ENCODE measurements at places on chromosomes 7 and 10. TPM values are rescaled to one million over a fixed set of nuclear protein-coding genes. Genes with fewer than 3 reads are reported as not detected.

CYP3A7 gene
- not detected for total RNA-seq

PAPSS2 gene
- 0.27 TPM for total RNA-seq

ABCB1 gene
- total RNA-seq: 9.5 TPM

BRAF gene
- 27.0 TPM for total RNA-seq

PHYHIPL gene
- total RNA-seq: not detected

DNA sequence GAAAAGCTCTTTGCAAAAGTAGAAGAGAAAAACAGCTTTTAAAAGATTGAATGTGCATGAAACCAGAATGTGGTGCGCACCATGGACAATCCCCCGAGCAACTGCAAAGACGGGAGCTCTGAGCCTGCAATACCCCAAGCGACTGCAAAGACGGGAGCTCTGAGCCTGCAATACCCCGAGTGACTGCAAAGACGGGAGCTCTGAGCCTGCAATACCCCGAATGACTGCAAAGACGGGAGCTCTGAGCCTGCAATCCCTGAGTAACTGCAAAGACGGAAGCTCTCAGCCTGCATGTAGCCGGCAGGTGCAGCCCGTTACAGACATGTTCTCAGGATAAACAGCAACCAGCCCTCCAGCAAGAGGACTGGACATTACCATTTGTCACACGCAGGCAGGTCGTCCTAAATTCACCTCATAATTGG is 6.2 kb downstream of the ZNF775 start:
- H3K27me3 ChIP-seq: no peaks in the 10 kb centered on the region
- no peaks in the 10 kb centered on the region for H3K36me3 ChIP-seq
- no peak overlapping the region for H3K27ac ChIP-seq
- no peak overlapping the region for H3K4me3 ChIP-seq

- H3K4me1 ChIP-seq: no peaks in the 10 kb centered on the region
- no peaks in the 10 kb centered on the region for H3K36me3 ChIP-seq
- peaks cover 18% of the 10 kb centered on the region for H3K27me3 ChIP-seq
- no peak overlapping the region for H3K4me3 ChIP-seq
- H3K27ac ChIP-seq: no peak overlapping the region
Measured at GRCh38 chr10:77168861-77169260, 468.7 kb downstream of the KCNMA1 start.

- peaks cover 2% of the 10 kb centered on the region for H3K4me1 ChIP-seq
- no peak for DNase-seq
- H3K4me3 ChIP-seq: no peak overlapping the region
- H3K27ac ChIP-seq: no peak overlapping the region
Measured at GRCh38 chr10:120966657-120967045, 115.5 kb downstream of the WDR11 start.

DNA sequence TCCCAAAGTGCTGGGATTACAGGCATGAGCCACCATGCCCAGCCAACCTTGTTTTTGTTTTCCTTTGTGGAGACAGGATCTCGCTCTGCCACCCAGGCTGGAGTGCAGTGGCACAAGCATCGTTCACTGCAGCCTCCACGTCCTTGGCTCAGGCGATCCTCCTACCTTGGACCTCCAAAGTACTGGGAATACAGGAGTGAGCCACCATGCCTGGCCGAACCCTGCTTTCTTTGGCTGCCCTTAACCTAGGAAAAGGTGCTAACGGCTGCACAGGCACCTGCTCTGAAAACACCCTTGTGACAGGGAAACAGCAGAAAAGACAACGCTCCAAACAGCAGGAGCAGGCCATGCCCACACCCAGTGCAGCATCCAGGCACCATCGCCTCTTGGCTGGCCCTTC is 71.9 kb downstream of the OAT start:
- H3K36me3 ChIP-seq: no peaks in the 10 kb centered on the region
- no peak overlapping the region for H3K27ac ChIP-seq
- no peaks in the 10 kb centered on the region for H3K27me3 ChIP-seq
- H3K4me3 ChIP-seq: no peak overlapping the region

DNA sequence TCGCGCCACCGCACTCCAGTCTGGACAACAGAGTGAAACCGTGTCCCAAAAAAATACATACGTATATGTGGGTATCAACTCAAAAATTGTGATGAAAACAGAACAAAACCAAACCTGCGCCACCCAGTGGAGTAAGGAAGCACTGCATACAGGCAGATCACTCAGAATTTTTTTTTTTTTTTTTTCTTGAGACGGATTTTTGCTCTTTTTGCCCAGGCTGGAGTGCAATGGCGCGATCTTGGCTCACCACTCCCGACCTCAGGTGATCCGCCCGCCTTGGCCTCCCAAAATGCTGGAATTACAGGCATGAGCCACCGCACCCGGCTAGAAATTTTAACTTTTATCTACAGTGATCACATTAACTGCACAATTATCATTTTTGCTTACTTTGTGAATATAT is 9.1 kb upstream of the TMEM236 start:
- H3K36me3 ChIP-seq: peaks cover 1% of the 10 kb centered on the region
- peak; percentile 52 for DNase-seq
- no peak overlapping the region for H3K4me3 ChIP-seq
- peaks cover 9% of the 10 kb centered on the region for H3K4me1 ChIP-seq
- no peak overlapping the region for H3K27ac ChIP-seq
- H3K27me3 ChIP-seq: no peaks in the 10 kb centered on the region

Measured in activated naive CD8-positive, alpha-beta T cell treated with anti-CD3 and anti-CD28 coated beads for 36 hours (primary cell).